ENCODE measurements at places on chromosomes 11 and 22.

DNA sequence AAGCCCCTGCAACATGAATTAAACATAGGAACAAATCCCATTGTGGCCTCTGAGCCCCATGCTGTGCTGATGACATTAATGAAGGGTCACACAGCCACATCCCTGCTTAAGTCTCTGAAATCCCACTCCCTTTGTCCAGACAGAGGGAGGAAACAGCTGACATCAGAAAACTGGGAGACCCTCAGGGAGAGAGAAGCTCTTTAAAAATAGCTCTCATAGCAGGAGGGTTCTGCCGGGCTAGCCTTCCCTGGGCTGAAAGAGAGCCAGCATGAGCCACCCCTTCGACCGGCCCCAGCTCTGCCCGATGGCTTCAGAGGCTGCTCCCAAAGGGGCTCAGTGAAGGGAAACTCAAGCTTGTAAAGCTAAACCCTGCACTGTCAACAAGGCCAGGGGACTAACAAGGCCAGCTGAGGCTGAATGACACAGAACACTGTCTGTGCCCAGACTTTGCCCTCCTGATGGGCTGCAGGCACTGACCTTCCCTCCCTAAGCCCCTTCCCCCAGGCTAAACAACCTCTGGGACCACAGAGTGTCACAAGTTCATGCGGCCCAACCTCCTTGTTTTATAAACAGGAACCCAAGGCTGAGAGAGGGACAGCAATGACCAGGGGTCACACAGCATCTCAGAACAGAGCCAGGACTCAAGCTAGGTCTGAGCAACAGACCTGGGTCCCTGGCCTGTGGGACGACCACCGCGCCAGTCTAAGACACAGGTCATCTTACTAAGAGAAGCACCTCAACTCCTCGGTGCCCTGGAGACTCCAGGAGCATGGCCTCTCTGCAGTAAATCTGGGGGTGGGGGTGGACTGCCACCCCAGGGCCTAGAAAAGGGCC, 163.8 kb downstream of the CHST1 start:
- DNase-seq = no peak

DNA sequence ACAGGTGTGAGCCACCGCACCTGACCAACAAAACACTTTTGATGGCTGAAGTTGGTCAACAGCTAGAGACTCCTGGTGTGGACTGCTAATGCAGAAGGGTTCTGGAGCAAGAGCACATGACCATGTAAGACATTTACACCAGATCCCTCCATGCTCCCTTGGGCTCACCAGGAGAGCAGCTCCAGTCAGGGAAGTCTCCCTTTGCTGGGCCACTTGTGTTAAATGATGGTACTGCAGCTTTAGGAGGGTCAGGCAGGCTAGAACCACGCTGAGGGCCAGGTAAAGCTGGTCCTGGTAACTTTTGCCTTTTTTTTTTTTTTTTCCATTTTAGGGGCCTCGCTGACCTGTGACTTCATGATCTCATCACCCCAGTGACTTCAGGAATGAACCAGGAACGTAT, 146.4 kb downstream of the FBXO7 start:
- no peak for DNase-seq

DNA sequence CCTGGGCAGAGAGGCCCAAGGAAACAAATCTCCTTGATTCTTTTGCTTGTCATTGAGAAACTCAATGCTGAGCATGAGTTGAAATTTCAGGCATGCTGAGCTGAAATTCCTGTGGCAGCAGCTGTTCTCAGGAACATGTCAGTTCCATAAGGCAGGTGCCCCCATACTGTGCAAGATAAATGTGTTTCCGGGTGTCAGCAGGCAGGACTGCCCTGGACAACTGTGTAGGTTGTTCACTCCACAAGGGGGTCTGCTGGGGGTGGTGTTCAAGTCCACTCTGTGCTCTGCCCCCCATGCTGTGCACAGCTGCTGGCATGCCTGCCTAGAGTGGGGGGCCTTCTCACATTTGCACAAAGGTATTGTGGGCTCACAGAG, 133.7 kb downstream of the CTTN start:
- no peak for DNase-seq

GRCh38 chr11:44565953-44566949, 788 bp downstream of the CD82 start:
- no peak for DNase-seq

DNA sequence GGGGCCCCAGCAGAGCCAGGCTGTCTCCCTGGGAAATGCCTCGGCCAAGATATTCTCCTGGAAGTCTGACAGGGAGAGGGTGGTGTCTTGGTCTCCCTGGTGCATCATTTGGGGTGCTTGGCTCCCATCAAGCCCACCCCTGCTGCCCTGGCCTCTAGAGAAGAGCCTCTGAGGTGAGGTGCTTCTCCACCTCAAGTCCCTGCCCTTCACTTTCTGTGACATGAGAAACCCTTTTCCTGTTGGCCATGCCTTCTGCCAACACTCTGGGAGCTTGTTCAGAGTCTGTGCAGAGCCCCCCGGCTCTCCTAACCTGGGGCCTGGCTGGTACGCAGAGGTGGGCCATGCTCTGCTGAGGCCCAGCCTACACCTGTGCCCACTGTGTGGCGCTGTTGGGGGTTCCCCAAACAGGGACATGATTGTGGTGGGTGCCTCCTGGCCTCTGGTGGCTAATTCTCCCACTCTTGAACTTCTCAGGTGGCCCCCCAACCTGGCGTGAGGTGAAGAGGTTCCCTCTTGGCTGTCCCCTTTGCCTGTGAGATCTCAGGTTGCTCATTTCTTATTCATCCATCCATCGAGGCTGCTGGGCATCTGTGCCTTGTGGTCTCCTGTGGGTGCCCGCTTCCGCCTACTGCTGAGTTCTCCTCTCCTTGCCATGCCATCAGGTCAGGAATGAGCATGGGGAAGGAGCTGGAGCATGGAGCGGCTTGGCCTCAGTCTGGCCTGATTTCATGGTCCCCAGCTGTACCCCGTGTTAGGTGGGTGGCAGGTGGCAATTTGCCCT, 19.2 kb upstream of the DGCR8 start:
- DNase-seq = no peak

GRCh38 chr11:1942558-1943260, 4.4 kb upstream of the MRPL23 start:
- DNase-seq = no peak

DNA sequence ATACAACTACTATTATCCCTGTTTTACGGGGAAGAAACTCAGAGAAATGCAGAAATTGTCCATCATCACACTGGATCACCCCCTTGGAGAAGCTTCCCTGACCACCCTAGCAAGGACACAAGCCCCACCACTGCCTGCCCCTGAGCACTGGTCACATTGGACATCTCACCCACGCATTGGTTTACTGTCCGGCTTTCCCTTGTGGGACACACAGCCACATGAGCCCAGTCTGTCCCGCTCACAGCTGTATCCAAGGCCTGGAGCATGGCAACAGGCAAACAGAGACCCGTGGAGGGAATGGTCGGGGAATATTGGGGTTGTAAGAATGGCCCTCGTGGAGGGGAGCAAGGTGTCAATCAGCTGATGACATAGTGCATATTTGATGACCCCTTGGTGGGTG, 42.7 kb upstream of the FGF3 start:
- DNase-seq = no peak

DNA sequence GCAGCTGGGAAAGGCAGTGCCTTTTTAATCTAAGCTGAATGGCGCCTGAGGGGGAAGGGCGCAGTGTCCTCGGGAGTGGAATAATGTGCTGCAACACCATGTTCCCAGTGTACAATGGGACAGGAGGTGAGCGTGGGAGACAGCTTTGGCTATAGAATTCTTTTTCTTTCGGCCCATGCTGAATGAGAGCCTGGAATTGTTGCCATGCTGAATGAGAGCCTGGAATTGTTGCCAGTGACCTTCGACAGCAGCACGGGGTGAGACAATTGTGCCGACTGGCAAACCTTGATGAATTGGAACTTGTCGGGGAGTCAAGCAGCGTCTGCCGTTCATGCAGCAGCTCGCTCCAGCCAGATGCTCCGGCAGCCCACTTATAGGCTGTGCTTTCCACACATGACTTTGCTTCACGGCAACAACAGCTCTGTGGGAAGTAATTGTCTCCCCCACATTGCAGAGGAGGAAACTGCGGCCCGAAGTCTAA, 141.4 kb upstream of the E2F8 start:
- DNase-seq = no peak

DNA sequence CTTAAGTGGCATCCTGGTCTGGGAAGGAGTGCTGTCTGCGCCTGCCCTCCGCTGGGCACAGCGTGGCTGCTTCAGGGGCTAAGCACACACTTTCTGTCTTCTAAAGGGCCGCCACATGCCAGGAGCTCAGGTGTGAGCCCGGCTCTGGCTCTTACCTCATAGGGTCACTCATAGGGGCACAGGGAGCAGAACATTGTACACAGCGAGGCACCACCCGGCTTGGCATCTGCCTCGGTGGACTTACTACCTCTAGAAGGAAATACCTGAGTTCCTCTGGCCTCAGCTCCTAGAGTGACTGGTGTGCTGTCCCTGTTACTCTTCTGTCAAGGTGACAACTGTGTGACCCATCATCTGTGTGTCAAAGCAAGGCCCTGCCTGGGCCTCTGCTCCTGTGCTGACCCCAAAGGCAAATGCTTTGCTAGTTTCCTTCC, 13.4 kb downstream of the NEAT1 start:
- DNase-seq = peak; percentile 33

GRCh38 chr11:45092404-45092785, 54.0 kb upstream of the PRDM11 start:
- no peak for DNase-seq

GRCh38 chr11:134625151-134625550, 213.1 kb upstream of the B3GAT1 start:
- DNase-seq = no peak

- DNase-seq = no peak
These were observed 65.4 kb downstream of the MTMR3 start for GRCh38 chr22:29948385-29948769.

DNA sequence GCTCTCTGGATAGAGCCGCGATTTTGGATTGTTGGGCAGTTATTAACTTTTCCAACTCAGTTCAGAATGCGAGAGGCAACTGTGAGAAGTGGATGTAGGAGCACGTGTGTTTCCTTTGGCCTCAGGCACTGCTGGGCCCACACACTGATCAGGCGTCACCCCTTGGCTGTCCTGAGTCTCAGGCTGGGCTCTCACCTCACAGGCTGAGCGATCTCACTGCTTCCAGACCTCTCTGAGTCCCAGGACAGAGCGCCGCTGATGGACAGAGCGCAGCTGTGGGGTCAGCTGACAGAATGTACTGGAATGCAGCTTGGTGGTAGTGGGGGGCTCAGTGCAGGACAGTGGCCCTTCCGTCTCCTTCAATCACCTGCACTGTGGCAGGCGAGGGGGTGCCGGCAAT, 516.2 kb downstream of the TBC1D22A start:
- DNase-seq = no peak

GRCh38 chr22:49785841-49786471, 41.7 kb downstream of the BRD1 start:
- no peak for DNase-seq

- DNase-seq = no peak
These were observed 22.4 kb upstream of the SLC22A12 start for GRCh38 chr11:64568584-64569140.

GRCh38 chr11:32891657-32892354, 805 bp upstream of the QSER1 start:
- no peak for DNase-seq

GRCh38 chr11:32983506-32983905, 32.2 kb upstream of the DEPDC7 start:
- DNase-seq = no peak

DNA sequence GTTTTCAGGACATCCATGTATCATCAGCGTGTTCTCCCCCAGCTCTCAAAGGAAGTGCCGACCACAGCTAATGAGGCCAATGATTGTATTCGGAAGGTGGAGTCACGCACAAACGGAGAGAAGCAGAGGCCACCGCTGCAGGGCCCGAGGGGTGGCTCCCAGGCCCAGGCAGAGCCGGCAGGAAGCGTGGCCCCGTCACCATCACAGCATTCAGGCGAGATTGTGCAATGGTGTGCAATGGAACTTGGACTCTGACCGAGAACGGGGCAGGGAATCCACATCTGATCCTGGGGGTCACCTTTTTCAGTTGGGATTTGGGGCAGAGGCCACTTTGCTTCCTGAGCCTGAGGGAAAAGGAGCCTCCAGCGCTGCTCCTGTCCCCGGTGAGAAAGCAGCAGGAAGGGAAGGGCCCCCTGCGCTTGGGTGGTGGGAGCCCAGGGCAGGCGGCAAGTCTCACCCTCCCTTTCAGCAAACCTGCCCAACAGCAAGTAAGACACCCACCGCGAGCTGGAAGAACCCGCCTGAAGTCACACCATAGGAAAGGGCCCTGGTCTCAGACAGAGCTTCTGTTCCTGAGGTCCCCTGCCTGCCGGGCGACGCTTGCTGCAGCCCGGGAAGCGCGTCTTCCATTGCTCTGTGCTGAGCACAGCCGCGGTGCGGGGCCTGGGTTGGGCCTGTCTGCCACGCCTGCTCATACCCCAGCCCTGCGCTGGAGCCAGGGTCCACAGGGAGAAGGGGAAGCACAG, 1430.7 kb downstream of the BRD1 start:
- DNase-seq = no peak

GRCh38 chr11:62613291-62613778, 278 bp downstream of the ROM1 start:
- no peak for DNase-seq
